ENCODE measurements at places on chromosomes 4 and X.

GRCh38 chr4:188266386-188266785 lies 127.1 kb downstream of the TRIML1 start:
- no peak for DNase-seq

DNA sequence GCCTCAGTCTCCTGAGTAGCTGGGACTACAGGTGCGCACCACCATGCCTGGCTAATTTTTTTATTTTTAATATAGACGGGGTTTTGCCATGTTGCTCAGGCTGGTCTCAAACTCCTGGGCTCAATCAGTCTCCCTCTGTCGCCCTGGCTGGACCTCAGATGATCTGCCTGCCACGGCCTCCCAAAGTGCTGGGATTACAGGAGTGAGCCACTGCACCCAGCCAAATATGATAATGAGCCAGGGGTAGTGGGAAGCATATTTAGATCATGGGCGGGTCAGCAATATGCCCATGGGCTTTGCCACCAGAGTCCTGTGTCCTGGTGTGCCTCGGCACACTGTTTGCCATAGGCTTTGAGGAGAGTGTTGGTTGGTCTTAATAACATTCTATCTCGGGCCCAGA lies 71.8 kb downstream of the FAM193A start:
- DNase-seq: no peak

DNA sequence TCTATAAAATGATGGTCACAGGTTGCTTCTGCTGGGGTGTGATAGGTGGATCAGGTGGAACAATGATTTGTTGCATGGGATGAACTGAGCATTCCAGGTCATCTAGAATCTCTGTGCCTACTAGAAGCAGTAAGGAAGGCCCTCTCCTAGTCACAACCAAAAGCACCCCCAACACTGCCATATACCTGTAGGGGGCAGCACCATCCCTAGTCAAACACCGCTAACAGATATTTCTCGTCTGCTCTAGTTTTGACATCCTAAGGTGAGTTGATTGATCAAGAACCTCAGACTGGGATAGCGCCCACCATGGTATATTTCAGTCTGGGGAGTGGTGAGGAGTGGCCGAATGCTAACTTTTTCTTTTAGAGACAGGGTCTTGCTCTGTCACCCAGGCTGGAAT lies 160.2 kb downstream of the NHS start:
- DNase-seq: no peak

- DNase-seq: no peak
These were observed 100.8 kb upstream of the LIMCH1 start for GRCh38 chr4:41437111-41437536.

DNA sequence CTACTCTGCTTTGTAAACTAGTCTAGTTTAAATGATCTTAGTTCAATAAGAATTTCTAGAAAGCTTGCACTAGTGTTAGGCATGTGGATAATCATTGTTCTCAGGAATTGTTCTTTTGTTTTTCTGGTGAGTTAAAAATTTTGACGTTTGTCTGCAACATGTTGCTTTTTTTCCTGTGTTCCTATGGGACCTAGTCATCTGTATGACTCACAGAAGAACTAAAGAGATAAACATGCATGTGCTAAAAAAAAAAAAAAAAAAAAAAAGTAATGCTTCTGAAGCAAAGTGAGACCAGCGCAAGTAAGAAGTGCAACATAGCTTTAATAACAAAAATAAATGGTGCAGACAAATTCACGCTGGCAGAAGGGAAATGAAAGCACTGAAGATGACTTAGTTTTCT lies 471.2 kb downstream of the IQCM start:
- peak; percentile 57 for DNase-seq

GRCh38 chr4:158965226-158965625 lies 137.7 kb upstream of the RAPGEF2 start:
- DNase-seq: no peak

- no peak for DNase-seq
These were observed 640.1 kb downstream of the ARAP2 start for GRCh38 chr4:35604252-35604651.

GRCh38 chr4:172809319-172809718 lies 359.3 kb upstream of the GALNT7 start:
- no peak for DNase-seq

GRCh38 chr4:73836373-73837279 lies at the start of gene CXCL6:
Gene CXCL6, plus strand, starts transcription at chr4:73836678. Its CDS starts 73 bp downstream, at chr4:73836751.
- no peak for DNase-seq

DNA sequence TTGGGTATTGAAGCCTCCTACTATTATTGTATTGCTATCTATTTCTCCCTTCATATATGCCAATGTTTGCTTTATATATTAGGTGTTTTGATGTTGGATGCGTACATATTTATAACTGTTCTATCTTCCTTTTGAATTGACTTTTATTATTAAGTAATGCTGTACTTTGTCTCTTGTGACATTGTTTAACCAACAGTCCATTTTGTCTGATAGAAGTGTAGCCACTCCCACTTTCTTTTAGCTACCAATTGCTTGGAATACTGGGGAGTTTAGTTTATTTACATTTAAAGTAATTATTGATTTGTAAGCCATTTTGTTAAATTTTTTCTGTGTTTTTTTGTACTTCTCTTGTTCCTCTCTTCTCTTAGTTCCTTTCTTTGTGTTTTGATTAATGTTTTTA lies 195.9 kb downstream of the GC start:
- DNase-seq: no peak

DNA sequence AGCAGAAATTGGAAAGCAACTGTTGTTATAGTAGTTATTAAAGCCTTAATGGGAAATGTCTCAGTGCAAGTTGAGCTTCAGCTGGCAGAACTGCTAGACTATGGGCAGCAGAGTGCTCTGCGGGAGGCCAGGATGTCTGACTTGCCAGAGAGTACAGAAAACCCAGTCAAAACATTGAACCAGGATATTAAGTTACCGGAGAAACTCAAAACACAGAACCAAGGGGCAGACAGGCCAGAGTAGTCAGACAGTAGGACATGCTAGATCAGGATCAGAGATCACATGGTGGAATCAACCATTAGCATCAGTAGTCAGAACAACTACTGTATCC lies 72.9 kb upstream of the TNIP3 start:
- DNase-seq: no peak

- no peak for DNase-seq
These were observed 26.9 kb downstream of the AFF1 start for GRCh38 chr4:86961605-86962295.

GRCh38 chrX:320126-320783 lies 1.7 kb upstream of the GTPBP6 start:
- DNase-seq: no peak

DNA sequence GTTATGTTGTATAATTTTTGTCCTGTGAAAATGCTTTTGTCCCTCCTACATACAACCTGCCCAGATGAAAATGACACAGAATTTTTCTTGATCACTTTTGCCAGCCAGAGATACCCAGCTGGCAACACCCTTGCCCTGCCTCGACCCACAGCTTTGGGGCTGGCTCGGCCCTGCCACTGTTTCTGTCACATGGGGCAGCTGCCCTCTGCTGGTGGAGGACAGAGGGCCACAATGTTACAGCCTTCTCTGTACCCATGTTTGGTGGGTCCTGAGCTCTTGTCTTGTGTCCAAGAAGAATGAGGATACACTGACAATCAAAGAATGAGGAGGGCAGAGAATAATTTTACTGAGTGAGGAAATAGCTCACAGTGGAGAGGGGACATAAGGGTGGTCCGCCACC lies 31.1 kb downstream of the BMP15 start:
- no peak for DNase-seq

DNA sequence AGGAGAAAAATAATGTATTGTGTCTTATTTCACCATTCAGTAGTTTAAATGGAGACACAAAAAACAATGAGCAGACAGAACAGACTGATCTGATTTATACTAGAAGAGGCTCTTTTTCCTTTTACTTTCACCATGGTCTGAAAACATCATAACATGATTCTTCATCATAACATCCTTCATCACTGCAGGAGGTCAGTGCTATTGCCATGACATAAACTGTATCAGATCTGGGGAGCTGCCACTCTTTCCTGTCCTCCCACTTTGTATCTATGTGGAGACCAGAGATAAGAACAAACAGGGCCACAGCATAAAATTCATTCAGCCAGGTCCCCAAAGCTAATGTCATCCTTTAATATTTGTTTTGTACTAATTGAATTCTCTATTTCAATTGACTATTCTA lies 25.2 kb downstream of the SOD3 start:
- DNase-seq: no peak

- no peak for DNase-seq
These were observed 291.7 kb upstream of the EMCN start for GRCh38 chr4:100809506-100809905.

DNA sequence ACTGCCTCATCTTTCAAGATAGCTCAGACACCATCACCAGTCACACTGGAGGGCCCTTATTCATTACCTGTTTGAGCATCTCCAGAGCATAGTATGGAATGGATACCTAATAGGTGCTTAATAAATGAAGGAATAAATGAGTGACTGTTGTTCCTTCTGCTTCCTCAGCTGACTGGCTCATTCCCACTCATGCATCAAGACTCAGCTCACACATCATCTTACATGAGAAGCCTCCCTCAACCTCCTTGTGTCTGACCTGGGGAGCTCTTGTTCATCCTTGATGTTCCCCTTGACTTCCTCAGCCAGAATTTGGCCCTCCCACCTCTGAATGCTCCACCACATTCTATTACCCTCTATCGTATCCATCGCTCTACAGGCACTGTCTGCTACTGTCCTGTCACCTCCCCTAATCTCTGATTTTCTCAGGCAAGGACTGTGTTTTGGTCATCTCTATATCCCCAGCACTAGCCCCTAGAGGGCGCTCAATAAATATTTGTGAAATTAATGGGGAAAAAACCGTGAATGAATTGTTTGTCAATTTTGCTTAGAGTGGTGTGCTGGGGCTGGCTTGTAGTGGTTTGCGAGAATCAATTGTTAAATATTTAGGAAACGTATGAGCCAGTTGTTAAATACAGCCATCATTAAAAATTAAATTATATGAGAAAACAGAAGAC lies 88.3 kb downstream of the NHSL2 start:
- DNase-seq: no peak

Measured in HS-27A (cell line).